Right lung (tissue), 10 donors: ENCODE measurements at places on chromosomes 2 and 18.

DNA sequence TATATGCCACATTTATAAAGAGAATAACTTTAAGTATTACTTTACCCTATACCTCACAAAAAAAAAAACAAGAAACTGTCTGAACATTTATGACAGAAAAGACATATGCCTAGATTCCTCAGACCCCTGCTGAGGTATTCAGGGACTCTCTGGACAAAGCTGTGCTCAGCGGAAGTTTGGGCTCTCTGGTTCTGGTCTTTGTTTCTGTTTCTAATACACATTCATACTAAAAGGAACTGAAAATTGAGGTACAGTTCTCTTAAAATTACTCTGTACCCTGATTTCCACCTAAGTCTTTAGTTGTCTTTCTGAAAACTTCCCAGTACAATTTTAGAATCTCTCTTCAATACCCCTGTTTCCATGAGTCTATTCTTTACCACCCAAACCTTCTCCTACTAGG lies 160.3 kb downstream of the IKZF2 start:
- no peak for DNase-seq

- DNase-seq = no peak
Measured at GRCh38 chr2:8572712-8573233, 109.1 kb upstream of the ID2 start.

- no peak for DNase-seq
Measured at GRCh38 chr2:236684504-236685256, 115.1 kb downstream of the ACKR3 start.

GRCh38 chr2:46686811-46687210 lies 207.4 kb downstream of the TMEM247 start:
- DNase-seq = no peak

DNA sequence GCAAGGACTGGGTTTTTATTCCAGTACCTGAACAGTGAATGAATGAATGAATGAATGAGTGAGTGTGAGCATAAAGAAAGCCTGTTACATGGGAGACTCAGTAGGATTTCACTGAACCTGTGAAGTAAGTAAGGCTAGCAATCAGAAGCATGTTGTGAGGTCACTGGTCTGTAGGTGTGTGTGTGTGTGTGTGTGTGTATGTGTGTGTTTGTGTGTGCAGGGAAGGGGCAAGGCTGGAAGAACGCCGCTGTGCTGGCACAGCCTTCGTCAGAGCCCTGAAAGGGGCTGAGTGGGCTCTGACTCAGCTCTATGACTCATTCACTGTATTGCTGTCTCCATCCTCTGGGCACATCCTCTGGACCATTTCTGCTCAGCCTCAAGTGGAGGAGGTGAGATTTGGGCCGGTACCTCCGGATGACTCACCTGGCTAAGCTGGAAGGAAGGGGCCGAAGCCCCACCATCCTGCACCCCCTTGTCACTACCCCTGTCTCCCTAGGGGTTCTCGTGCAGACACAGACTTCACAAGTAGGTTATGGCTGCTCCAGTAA lies 51.4 kb upstream of the MRPL33 start:
- no peak for DNase-seq
